ENCODE measurements at places on chromosomes 6 and 20.
A peak's percentile ranks its signal among the peaks of the same experiment; 100 is the strongest.

DNA sequence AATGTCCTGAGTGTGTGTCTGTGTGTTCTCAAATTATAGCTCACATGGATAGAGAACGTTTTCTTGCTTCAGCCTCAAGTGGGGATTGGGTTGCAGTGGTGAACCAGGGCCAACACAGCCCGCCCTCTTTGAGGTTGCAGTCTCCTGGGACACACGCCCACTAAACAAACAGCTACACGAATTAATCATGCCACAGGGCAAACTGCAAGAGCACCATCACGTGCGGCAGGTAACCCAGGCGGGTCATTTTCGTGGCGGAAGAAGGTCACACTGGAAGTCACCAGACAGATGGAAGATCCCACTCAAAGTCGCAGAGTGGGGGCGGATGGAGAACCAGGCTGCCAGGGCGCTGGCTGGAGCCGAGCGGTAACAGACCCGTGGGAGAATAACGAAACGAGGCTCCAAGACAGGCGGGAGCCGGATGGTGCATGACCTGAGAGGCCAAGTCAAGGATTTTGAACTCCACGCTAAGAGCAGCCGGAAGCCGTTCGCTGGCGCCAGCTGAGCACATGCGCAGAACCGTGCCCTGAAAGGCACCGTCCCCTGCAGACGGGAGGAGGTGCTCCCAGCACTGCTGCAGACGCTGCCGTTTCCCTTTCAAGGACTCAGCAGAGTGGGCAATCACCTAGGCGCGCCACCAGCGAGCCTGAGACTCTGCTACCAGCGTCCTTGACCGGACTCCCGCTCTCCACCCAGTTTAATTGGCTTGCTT is 10.7 kb downstream of the DLL1 start:
- DNase-seq: no peak

DNA sequence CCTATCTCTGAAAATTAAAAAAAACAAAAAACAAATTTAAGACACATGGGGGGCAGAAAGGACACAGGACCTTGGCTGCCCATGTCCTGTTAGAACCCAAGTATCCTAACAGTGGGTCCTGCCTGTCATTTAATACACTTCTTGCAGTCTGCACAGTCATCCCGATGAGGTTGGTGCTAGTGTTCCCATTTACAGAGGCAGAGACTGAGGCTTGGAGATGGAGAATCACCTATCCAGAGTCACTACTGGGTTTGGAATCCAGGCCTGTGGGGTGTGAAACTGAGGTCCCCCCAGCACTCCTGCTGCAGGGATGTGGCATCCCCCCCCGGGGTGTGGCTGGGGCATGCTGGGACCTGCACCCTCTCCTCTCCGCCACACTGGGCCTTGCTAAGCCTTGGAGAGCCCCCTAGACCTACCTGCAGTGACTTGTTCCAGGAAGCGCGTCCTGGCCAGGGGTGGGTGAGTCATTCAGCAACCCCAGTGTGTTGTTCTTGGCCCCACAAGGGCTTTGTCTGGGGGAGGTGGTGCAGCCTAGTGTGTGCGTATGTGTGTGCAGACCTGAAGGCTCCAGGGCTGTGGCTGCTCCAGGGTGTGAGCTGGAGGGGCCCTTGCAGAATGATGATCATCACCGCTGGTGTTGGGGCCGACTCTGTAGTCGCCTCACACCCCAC is 49.7 kb downstream of the BCAS4 start:
- DNase-seq: peak; percentile 19

DNA sequence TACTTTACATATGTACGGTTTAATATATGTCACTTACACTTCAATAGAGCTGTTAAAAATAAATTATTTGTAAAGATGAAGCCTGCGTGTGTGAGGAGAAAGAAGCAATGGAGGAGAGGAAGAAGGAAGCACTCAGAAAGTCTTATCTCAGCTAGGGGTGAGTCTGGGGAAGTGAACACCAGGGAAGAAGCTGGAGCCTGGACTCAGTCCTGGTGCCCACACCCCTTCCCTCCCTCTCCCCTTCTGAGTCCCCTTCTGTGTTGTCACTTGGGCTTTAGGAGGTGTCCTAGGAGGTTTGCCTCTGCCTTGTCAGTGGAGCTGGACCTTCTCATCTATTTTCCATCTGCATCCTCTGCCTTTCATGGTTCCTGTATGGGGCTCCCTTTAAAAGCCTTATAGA is 1.9 kb downstream of the SIRPB2 start:
- DNase-seq: no peak

DNA sequence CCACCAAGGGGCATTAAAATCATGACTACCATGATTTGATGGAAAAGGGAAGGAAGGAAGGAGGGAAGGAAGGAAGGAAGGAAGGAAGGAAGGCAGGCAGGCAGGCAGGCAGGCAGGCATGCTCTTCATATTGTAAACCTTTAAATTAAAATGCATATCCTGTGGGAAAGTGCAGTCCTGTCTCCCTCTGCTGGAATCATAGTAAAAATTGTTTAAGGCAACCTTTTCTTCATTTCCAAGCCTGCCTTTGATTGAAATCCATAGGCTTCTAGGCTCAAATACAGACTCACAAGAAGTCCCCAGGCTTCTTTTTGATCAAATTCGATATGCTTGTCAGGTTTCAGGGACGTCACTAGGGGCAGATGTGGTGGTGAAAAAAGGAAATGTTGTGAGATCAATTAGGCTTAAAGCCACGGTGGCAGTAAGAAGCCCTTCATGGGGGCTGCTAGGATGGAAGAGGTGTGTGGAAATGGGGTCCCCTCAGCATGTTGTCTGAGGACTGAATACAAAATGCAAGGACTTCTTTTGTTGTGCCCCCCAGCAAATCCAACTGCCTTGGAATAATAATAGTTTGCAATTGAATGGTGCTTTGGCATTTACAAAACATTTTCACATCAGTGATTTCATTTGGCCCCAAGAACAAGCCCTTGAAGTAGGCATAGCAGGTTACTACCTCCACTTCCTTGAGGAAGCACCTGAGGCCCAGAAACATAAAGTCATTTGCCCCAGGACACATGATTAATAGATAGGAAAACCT is 25.6 kb upstream of the GABRR1 start:
- DNase-seq: no peak

DNA sequence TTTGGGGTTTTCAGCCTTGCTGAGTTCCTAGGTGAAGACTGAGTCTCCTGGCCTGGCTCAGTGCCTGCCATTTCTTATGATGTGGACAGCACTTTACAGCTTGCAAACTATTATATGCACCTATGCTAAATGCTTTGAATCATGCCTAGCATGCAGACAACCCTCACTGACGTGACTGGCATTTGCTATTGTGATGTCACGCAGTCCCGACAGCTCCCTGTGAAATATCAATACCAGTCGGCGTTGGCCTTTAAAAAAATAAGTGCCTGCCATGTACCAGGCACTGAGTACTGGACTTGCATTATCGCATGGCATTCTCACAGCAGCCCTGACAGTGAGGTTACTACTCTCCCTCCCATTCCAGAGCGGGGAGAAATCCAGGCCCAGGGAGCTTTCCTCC is 35.5 kb downstream of the UQCC2 start:
- DNase-seq: no peak
